ENCODE measurements at places on chromosomes 16 and 17. TPM values are rescaled to one million over a fixed set of nuclear protein-coding genes. Genes with fewer than 3 reads are reported as not detected.

GRCh38 chr17:56099649-56100048, 53.6 kb upstream of the ANKFN1 start:
- no peak overlapping the region for H3K4me3 ChIP-seq
- no peaks in the 10 kb centered on the region for H3K36me3 ChIP-seq
- DNase-seq, result no peak

DNA sequence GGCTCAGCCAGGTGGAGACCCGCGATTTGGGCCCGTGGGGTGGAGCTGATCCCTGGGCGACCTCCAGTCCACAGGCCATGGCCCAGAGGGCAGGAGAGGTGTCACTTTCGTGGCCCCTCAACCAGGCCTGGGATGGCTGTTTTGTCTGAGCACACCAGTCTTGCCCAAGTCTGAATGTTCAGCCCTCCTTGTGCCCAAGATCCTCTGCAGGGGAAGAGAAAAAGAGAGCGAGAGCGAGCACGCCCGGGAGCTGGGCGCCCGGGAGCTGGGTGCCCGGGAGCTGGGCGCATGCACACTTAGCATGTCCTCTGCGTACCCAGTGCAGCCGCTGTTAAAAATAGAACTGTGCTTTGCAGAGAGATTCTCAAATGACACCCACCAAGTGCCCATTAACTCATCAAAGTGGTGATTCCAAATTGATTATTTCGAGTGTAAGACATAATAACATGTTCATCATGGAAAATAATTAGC, 403.3 kb upstream of the TNRC6C start:
- H3K36me3 ChIP-seq, result no peaks in the 10 kb centered on the region
- H3K27ac ChIP-seq, result no peak overlapping the region
- no peaks in the 10 kb centered on the region for H3K4me1 ChIP-seq
- no peak for DNase-seq
- H3K4me3 ChIP-seq, result no peak overlapping the region

DNA sequence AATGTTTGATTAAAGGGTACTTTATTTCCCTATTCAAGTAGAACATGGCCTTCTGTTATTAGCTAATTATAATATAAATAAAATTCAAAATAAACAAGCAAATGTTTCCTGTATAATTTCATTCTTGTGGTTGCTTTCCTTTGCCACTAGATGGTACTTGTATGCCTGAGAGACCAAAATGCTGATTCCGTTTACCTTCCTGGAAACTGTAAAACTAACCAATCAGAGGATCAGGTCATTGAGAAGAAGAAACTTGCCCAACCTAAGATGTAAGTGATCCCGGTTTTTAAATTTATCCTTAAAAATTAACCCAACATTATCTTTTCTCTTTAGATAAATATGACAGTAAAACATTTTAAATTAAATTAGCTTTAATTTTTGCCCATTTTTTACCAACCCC, 8.1 kb upstream of the ABCA5 start:
- no peak for DNase-seq
- no peak overlapping the region for H3K4me3 ChIP-seq
- H3K27ac ChIP-seq, result no peak overlapping the region
- H3K4me1 ChIP-seq, result no peaks in the 10 kb centered on the region

GRCh38 chr17:49707608-49708514, at the start of gene SLC35B1:
Gene SLC35B1, minus strand, starts transcription at chr17:49707964. Its CDS starts 131 bp downstream, at chr17:49707833.
- DNase-seq, result peak; percentile 100
- peaks cover 33% of the 10 kb centered on the region for H3K36me3 ChIP-seq
- peak within 1 kb of the TSS; percentile 97 for H3K27ac ChIP-seq
- no peaks in the 10 kb centered on the region for H3K27me3 ChIP-seq
- H3K4me3 ChIP-seq, result peak within 1 kb of the TSS; percentile 95

GRCh38 chr16:5065813-5066212, at the start of gene C16orf89:
Gene C16orf89, minus strand, starts transcription at chr16:5065956. Its CDS starts 48 bp downstream, at chr16:5065908.
- H3K27ac ChIP-seq, result no peak within 1 kb of the TSS
- H3K27me3 ChIP-seq, result no peaks in the 10 kb centered on the region
- no peak within 1 kb of the TSS for H3K4me3 ChIP-seq
- H3K4me1 ChIP-seq, result no peaks in the 10 kb centered on the region

DNA sequence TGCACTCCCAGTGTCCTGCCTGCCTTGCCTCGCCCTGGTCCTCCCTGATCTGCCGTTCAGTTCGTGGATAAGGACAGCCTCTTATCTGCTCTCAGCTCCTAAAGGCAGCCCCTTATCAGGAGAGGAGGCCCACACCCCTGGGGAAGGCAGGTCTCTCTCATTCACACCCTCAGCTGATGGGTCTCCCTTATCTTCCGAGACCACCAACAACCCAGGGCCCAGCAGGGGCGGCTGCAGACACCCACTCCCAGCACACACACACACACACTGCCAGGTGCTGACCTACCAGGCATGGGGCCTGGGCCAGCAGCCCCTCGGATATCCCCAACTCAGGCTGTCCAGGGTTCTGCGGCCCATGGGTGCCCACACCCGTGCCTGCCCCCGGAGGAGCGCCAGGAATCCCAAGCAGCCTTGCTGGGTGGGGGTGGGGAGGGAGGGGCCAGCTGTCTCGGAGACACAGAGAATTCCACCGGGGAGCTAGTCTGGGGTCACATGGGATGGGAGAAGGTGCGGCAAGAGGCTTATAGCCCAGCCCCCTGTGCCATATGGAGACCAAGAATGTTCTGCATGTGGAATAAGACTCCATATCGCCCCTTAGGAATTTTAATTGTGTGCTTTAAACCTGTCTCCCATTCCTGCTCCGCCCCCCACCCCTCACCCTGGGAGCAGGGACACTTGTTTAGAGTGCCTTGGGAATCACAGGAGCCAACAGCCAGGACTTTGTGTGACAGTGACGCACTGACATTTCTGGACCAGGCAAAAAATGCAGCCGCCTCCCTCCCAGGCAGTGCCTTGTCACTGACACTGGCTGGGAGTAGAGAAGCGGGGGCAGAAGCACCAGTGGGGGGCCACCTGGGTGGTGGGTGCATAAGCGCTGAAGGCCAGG, 41.9 kb upstream of the EMP2 start:
- peaks cover 11% of the 10 kb centered on the region for H3K4me1 ChIP-seq
- no peak overlapping the region for H3K4me3 ChIP-seq
- DNase-seq, result peak; percentile 83
- H3K27ac ChIP-seq, result no peak overlapping the region
- H3K27me3 ChIP-seq, result peaks cover 6% of the 10 kb centered on the region

GRCh38 chr16:81457326-81458133, 12.9 kb downstream of the CMIP start:
- no peaks in the 10 kb centered on the region for H3K4me1 ChIP-seq
- H3K27ac ChIP-seq, result no peak overlapping the region
- no peaks in the 10 kb centered on the region for H3K27me3 ChIP-seq
- H3K36me3 ChIP-seq, result peaks cover 30% of the 10 kb centered on the region
- no peak overlapping the region for H3K4me3 ChIP-seq

- DNase-seq, result no peak
- H3K4me1 ChIP-seq, result no peaks in the 10 kb centered on the region
- H3K27me3 ChIP-seq, result no peaks in the 10 kb centered on the region
- no peaks in the 10 kb centered on the region for H3K36me3 ChIP-seq
- peak overlapping the region; percentile 17 for H3K27ac ChIP-seq
These were observed 45.1 kb downstream of the RBFOX3 start for GRCh38 chr17:79565606-79566250.

DNA sequence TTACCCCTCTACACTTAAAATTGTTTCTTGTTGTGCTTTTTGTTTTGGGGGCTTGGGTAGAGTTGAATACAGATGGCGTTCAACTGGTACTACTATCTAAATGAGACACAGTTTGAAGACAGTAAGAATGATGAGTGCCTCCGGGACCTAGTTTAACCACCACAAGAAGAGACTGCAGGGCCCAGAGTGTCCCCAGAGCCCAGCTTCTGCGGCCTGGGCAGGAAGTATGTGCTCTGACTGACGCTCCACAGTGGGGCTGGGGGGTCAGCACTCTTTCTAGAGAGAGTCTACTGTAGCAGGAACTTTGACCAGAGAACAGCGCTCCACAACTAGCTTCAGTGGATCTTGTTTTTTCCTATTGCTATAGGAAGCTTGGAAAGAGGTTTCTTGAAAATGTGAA, 174.0 kb downstream of the VPS53 start:
- H3K27ac ChIP-seq, result no peak overlapping the region
- no peak for DNase-seq
- no peak overlapping the region for H3K4me3 ChIP-seq
- peaks cover 37% of the 10 kb centered on the region for H3K36me3 ChIP-seq
- no peaks in the 10 kb centered on the region for H3K4me1 ChIP-seq

DNA sequence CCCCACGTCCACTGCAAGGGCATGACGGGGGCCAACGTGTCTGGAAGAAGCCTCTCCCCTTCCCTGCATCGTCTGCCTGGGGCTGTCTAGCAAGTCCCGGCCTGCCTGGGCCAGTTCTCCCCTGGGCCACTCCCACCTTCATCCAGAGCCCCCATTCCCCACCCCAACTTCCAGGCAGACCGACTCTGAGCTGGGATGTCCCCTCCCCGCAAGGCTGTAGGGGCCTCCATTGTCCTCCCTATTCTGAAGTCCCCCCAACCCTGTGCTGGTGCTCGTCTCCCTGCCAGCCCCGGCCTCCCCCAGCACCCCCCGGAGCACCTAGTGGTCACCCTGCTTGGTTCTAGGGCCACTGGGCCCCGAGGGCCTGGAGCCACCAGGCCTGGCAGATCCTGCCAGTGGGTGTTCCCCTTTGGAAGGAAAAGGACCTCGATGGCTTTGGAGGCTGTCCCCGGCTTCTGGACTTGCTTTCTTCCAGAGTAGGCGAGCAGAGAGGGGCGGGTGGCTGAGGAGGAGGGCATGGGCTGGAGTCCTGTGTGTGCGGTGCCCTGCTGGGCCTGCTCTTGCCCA, 4.8 kb downstream of the GLIS2 start:
- no peaks in the 10 kb centered on the region for H3K36me3 ChIP-seq
- H3K4me1 ChIP-seq, result peaks cover 20% of the 10 kb centered on the region
- H3K27ac ChIP-seq, result no peak overlapping the region
- no peak overlapping the region for H3K4me3 ChIP-seq
- peak; percentile 43 for DNase-seq

DNA sequence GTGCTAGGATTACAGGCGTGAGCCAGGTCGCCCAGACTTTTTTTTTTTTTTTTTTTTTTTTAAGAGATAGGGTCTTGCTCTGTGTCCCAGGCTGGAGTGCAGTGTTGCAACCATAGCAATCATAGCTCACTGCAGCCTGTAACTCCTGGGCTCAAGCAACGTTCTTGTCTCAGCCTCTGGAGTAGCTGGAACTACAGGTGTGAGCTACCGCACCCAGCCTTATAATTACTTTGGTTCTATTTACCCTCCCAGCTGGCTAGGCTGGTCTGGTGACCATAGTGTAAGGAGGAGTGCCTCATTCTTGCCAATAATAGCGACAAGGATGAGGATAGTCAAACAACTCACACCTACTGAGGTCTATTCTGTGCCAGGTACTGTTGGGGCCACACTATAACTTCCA, 39.6 kb upstream of the USP7 start:
- no peaks in the 10 kb centered on the region for H3K36me3 ChIP-seq
- DNase-seq, result no peak
- H3K27me3 ChIP-seq, result no peaks in the 10 kb centered on the region
- H3K27ac ChIP-seq, result no peak overlapping the region
- H3K4me3 ChIP-seq, result no peak overlapping the region

- H3K36me3 ChIP-seq, result no peaks in the 10 kb centered on the region
- DNase-seq, result peak; percentile 91
- no peak within 1 kb of the TSS for H3K27ac ChIP-seq
These were observed at the start of gene ABR for GRCh38 chr17:1179818-1180742. Gene ABR, minus strand, starts transcription at chr17:1179981. Its CDS starts 254 bp downstream, at chr17:1179727.

DNA sequence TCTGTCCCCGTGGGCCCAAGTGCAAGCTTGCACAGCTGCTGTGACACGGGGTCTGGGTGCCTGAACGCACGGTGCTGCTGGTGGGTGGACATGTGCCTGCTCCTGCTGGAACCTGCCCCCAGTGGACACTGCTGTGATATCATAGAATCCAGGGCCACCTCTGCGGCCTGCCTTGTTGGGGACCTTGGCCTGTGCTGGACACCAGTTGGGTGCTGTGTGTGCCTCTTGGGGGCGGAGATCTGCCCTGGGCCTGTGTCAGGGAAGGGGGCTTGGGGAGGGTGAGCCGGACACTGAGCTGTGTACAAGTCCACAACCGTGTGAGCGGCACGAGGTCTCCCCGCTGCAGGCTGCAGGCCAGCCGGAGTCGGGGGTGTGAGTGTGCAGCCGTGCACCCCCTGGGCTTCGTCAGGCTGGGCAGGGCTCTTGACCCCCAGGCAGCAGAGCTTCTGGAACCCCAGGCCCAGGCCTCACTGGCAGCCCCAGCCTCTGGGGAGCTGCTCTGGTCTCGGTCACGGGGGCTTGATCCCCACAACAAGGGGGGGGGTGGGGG, 33.3 kb downstream of the GSE1 start:
- H3K27me3 ChIP-seq, result no peaks in the 10 kb centered on the region
- no peaks in the 10 kb centered on the region for H3K4me1 ChIP-seq
- peaks cover 23% of the 10 kb centered on the region for H3K36me3 ChIP-seq
- no peak overlapping the region for H3K4me3 ChIP-seq
- no peak overlapping the region for H3K27ac ChIP-seq
- no peak for DNase-seq

DNA sequence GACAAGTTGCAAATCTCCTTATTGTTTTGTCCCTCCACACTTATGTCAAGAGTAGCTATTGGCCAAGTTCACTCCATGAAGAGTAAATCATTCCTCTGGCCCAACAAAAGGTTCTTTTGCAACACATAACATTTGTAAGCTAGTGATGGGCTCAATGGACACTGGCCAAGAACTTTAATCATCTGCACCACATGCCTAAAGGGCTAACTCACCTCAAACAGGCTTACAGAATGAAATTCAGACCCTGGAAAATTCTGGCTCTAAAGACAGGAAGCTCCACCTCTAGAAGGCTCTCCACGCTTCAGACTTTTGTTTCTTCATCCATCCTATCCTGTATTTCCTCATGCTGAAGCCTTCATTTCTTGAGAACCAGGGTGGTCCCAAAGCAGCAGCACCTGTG, 10.9 kb upstream of the ANKFN1 start:
- H3K27me3 ChIP-seq, result no peaks in the 10 kb centered on the region
- no peaks in the 10 kb centered on the region for H3K36me3 ChIP-seq
- H3K27ac ChIP-seq, result no peak overlapping the region
- H3K4me3 ChIP-seq, result no peak overlapping the region
- DNase-seq, result no peak

DNA sequence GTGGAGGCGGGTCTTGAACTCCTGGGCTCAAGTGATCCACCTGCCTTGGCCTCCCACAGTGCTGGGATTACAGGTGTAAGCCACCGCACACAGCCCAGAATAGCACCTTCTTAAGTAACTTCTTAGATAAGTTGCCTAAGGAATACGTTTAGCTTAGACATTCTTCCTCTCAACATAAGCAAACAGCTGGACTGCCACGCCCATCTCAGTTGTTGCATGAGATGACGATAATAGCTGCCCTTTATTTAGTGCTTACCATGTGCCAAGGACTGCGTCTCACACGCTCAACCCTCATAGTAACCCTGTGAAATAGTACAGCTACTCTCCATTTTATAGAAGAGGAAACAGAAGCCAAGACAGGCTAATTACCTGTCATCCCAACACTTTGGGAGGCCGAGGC, 11.8 kb downstream of the HASPIN start:
- H3K27ac ChIP-seq, result no peak overlapping the region
- DNase-seq, result no peak
- H3K27me3 ChIP-seq, result no peaks in the 10 kb centered on the region
- H3K4me3 ChIP-seq, result no peak overlapping the region
- no peaks in the 10 kb centered on the region for H3K4me1 ChIP-seq
- H3K36me3 ChIP-seq, result no peaks in the 10 kb centered on the region

- DNase-seq, result no peak
- H3K27me3 ChIP-seq, result no peaks in the 10 kb centered on the region
- H3K4me1 ChIP-seq, result no peaks in the 10 kb centered on the region
- no peak overlapping the region for H3K27ac ChIP-seq
These were observed 20.8 kb downstream of the GINS2 start for GRCh38 chr16:85667841-85668413.

The KRTAP2-1 gene
- total RNA-seq, result not detected

The CLEC19A gene
- 1.6 TPM for total RNA-seq

The RAB11FIP4 gene
- 39.0 TPM for total RNA-seq

The RASD1 gene
- total RNA-seq, result 6.2 TPM

The KRT10 gene
- total RNA-seq, result 22.3 TPM

The NMRAL1 gene
- total RNA-seq, result 71.0 TPM

The BLTP2 gene
- total RNA-seq, result 72.2 TPM

The AOC3 gene
- 2.0 TPM for total RNA-seq

Measured in endodermal cell (in vitro differentiated cells).